ENCODE measurements at places on chromosomes 2 and 18.

DNA sequence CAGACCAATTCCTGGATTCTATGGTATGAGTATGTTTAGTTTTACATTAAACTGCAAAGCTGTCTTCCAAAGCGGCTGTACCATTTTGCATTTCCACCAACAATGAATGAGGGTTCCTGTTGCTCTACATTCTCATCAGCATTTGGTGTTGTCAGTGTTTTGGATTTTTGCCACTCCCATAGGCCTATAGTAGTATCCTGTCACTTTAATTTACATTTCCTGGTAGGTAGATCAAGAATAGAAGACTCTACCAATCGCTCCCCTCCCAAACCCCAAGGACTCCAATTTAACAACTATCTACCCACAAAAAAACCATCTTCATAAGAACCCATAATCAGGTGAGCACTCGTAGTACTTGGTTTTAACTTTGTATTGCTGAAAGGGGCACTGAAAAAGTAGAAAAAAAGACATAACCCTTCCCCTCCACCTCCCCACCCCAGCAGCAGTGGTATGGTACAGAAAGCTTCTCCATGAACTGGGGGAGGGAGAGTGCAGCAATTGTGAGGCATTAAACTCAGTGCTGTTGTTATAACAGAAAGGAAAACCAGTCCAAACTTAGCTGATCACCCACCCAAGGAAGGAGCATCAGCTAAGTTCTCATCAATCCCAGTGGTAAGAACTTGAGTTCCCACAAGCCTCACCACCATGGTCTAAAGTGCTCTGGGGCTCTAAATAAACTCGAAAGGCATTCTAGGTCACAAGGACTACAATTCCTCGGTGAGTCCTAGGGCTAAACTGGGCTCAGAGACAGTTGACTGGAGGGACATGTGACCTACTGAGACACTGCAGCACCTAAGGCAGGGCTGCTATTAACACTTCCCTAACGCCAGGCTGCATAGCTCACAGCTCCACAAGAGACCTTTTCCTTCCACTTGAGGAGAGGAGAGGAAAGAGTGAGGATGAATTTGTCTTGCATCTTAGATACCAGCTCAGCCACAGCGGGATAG lies 35.5 kb upstream of the CYTIP start:
- no peak for DNase-seq

DNA sequence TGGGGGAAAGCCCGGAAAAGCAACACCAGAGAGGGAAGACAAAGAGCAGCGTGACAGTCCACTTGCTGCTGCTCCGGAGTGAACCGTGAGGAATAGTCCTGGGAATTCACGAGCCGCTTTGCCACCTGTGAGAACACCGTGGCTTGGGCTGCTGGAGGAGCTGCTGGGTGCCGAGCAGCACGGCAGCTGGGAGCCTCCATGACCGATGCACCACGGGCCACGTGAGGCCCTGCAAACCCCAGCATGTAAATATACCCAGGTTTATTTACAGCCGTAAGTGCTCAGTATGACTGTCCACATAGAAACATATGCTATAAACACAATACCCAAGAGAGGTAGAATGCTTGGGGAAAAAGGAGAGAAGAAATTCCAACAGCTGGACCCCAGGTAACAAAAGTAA lies 65.1 kb downstream of the SMIM21 start:
- no peak for DNase-seq

- no peak for DNase-seq
Observed at GRCh38 chr18:610214-610928, 13.6 kb downstream of the CLUL1 start.

DNA sequence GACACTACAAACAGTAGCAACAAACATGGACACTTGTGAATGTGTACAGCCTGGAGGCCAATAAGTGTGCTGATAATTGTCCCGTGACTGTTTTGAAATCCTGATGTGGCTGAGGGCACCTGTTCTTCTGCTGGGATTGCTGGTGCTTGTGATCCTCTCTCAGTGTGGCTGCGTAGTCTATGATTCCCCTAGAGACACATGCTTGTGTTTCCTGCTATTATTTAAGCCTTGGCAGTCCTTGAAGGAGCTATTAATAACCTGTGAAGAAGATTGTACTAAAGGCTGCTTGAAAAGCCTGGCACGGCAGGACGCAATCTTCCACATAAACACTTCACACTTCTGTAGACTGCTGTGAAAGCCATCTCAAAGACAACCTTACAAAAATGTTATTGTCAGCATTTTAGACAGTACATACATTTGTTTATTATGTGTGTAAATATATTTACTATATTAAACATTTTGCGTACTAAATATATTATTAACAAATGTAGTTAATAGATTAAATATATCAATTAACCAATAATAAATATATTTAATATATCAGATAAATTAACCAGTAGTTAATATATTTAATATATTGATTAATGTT lies 71.4 kb downstream of the GALR1 start:
- no peak for DNase-seq

DNA sequence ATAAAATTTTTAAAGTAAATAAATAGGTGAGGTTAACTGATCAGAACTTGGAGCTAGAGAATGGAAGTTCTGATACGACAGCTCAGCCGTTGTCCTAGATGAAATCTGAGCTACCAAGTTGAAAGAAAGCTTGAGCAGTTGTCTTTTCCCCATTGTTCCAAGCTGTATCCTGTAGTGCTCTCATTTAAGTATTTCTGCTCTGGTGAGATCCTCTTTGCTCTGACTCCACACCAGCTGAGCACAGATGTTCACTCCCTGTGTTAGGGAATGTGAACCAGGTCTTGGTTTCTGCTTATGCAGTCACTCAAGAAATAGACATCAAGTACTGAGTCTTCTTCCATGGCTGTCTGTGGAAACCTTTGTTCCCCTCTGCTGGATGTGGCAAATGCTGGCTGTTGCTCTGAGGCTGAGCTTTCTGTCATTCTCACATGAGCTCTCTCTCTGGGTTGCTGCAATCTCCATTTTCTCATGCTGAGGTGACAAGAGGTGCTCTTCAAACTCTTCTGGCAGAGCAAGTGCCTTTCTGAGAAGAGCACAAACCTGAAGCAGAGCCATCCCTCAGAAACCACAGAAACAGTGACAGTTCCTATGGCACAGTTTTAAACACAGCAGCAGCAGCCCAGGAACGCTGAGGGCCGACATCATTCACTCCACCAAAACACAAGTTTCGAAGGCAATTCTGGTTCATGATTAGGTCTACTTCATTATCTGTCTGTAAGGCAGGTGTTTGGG lies 194.1 kb downstream of the SP3 start:
- no peak for DNase-seq

DNA sequence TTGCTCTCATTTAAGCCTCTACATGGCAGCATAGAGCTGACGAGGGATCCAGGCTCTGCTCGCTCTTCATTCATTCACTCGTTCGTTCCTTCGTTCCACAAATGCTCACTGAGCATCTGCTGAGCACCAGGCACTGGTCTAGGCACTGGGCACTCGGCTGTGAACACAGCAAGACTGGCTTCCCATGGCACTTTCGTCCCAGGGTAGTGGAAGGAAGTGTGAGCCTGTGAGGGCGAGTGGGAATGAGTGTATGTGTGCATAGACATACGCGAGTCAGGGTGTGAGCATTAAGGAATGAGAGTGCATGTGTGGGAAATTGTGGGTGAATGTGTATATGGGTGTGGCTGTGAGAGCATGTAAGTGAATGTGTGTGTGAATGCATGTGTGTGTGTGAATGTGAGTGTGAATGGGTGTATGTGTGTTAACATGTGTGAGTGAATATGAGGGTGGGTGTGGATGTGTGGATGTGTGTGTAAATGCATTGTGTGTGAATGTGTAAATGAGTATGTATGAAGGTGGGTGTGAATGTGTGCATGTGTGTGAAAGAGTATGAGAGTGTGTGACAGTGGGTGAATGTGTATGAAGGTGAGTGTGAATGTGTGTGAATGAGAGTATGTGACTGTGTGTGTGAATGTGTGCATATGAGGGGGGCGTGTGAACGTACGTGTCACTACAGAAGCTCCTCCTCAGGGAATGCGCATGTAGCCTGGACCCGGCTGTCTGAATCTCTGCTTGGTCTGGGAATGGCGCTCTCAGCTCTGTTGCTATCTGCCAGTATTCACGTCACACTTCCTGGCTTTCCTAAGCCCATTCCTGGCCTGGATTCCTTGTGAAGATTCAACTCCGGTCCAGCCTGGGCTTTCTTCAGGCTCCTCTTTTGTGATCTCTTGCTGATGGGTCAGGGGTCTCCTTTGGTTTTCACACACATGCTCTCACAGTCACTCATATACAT lies 28.8 kb downstream of the SNORC start:
- DNase-seq = no peak

GRCh38 chr18:57107140-57107832 lies 39.6 kb upstream of the BOD1L2 start:
- DNase-seq = no peak

DNA sequence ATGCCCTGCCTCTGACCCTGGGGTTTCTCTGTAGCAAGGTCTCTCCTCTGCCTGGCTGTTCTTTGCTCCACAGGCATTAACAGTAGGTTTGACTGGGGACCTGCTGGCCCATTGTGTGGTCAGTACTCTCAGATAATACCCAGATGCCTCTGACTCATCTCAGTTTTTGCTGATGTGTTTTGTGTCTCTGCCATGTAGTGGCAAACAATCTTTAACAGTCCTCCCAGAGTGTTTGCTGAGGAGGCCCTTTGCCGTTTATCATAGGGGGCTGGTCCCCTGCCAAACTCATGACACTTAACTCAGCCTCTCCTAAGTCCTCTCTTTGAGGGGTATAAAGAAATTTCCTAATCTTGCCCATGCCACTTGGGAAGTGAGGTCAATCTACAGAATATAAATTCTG lies 793.7 kb upstream of the FANCL start:
- DNase-seq = no peak

- DNase-seq = no peak
Observed at GRCh38 chr2:218863021-218863520, 3.5 kb downstream of the WNT6 start.

All from NCI-H510A (cell line).